Stimulated activated CD8-positive, alpha-beta memory T cell treated with anti-CD3 and anti-CD28 coated beads, Interleukin-2, amount 100 ng/mL, for 1 hour (primary cell): ENCODE measurements at places on chromosomes 3 and 15.

- DNase-seq: no peak
Observed at GRCh38 chr15:81480645-81481053, 106.6 kb upstream of the TMC3 start.

DNA sequence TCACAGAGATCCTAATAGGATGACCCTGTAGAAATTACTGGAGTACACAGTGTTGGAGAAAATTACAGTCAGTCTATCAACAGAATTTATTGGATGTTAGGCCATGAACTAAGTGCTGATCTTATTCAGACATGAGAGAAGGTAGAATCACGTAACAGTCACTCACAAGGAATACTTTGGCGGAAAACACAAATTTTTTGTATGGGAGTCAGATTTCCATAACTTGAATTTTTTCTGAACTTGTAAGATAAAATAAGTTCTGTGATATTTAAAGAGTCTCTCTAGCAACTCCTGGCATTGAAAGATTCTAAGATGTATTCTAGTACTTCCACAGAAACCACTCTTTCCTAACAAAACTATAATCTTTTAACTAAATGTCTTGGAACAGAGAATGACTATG is 178.8 kb upstream of the MME start:
- no peak for DNase-seq

- no peak for DNase-seq
Observed at GRCh38 chr3:177451864-177452830, 254.9 kb upstream of the TBL1XR1 start.

GRCh38 chr3:181712226-181712552 is 464 bp downstream of the SOX2 start:
- DNase-seq: no peak

DNA sequence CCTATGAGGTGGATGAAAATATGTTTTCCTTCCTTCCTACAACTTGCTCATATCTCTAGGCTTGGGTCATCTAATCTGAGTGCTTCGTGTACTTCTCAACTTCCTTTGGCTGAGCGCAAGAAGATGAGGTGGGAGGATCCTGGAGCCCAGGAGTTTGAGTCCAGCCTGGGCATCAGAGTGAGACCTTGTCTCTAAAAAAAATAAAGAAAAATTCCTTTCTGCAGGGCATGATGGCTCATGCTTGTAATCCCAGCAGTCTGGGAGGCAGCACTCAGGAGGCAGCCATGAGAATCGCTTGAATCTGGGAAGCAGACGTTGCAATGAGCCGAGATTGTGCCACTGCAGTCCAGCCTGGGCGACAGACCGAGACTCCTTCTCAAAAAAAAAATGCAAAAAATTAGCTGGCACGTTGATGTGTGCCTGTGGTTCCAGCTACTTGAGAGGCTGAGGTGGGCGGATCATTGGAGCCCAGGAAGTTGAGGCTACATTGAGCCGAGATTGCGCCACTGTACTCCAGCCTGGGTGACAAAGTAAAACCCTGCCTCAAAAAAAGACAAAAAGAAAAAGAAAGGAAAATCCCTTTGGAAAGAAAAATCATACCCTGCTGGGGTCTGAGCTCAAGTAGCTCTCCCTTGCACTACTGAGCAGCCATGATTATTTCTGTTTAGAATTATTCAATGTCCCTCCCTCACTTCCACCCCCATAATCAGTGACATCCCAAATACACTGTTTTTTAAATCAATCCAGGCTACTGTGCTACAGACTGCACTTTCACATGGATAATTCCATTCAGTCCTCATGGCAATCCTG is 28.0 kb upstream of the RAB11A start:
- no peak for DNase-seq
